ENCODE measurements at places on chromosomes 6 and 20. TPM values are rescaled to one million over a fixed set of nuclear protein-coding genes. Genes with fewer than 3 reads are reported as not detected.
A peak's percentile ranks its signal among the peaks of the same experiment; 100 is the strongest.

- H3K27me3 ChIP-seq: no peaks in the 10 kb centered on the region
Observed at GRCh38 chr20:50746138-50746940, 15.0 kb downstream of the PARD6B start.

GRCh38 chr20:58677079-58677604, 15.5 kb upstream of the NPEPL1 start:
- H3K27me3 ChIP-seq: no peaks in the 10 kb centered on the region
- H3K27ac ChIP-seq: no peak overlapping the region
- H3K4me1 ChIP-seq: no peaks in the 10 kb centered on the region
- no peak for DNase-seq
- H3K4me3 ChIP-seq: no peak overlapping the region

- no peak for DNase-seq
- H3K4me1 ChIP-seq: no peaks in the 10 kb centered on the region
- peak overlapping the region; percentile 56 for H3K27ac ChIP-seq
Observed at GRCh38 chr6:57262901-57263694, 41.0 kb upstream of the RAB23 start.

Gene HMGCLL1
- total RNA-seq: 0.45 TPM

DNA sequence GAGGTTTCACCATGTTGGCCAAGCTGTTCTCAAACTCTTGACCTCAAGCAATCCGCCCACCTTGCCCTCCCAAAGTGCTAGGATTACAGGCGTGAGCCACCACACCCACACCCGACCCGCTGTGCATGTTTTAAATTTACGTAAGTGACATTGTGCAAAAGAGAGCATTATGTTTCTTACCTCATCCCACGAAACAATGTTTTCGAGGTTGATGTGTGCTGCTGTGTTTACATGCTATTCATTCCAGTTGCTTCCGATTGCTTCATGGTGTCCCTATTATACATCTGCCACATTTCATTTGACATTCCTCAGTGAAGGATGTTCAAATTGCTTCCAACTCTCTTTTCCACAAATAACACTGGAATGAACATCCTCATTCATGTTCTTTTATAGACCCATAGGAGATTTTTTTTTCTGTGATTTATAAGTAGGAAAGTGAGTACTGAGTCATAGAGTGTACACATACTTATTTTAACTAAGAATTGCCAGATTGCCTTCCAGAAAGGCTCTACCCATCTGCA, 403.9 kb upstream of the JARID2 start:
- H3K27me3 ChIP-seq: no peaks in the 10 kb centered on the region
- H3K27ac ChIP-seq: no peak overlapping the region
- no peak overlapping the region for H3K4me3 ChIP-seq
- DNase-seq: no peak

DNA sequence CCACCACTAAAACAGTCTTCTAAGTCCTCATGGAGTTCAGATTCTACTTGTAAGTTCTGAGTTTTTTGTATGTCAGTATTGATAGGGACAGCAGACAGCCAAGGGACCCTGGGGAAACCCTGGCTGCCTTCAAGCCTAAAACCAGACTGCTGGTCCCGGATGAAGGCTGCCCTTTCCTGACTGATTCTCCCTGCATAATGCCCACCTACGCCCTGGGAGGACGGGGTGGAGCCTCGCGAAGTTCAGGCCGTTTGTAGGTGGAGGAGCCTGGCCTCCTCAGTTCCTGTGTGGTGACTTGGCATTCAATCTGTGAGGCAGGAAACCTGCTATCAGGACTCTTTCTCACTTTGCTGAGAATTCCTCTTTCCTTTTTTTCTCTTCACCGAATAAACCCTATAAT, 120.3 kb upstream of the LGSN start:
- no peak overlapping the region for H3K27ac ChIP-seq
- H3K27me3 ChIP-seq: no peaks in the 10 kb centered on the region
- peak; percentile 52 for DNase-seq
- H3K4me1 ChIP-seq: peaks cover 4% of the 10 kb centered on the region

GRCh38 chr6:150627585-150628025, 27.9 kb downstream of the PLEKHG1 start:
- H3K4me3 ChIP-seq: no peak overlapping the region
- peaks cover 8% of the 10 kb centered on the region for H3K4me1 ChIP-seq
- H3K27ac ChIP-seq: peak overlapping the region; percentile 54
- H3K36me3 ChIP-seq: no peaks in the 10 kb centered on the region
- no peak for DNase-seq
- no peaks in the 10 kb centered on the region for H3K27me3 ChIP-seq

Gene TUBB
- 213 TPM for total RNA-seq

GRCh38 chr20:33796907-33797544, 14.1 kb upstream of the CHMP4B start:
- H3K4me3 ChIP-seq: no peak overlapping the region
- DNase-seq: no peak

DNA sequence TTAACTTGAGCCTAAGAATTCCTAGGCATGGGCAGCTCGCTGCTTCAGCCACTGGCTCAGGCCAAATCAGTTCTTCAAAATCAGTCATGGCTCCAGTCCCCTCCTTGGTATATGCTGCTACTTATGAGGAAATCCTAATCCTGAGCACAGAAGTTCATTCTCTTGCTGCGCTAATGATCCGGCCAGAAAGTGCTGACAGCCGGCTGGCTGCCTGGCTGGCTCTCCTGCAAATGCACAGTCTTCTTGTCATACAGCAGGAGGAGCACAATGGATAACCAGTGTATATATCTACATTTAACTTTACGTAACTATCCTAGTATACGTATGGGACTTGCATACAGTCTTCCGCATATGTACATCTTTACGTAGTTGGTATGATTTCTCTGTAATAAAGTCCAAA, 500.8 kb downstream of the PRKN start:
- no peak overlapping the region for H3K27ac ChIP-seq
- H3K4me1 ChIP-seq: no peaks in the 10 kb centered on the region
- H3K4me3 ChIP-seq: no peak overlapping the region

- H3K36me3 ChIP-seq: no peaks in the 10 kb centered on the region
- DNase-seq: no peak
- no peak overlapping the region for H3K4me3 ChIP-seq
- H3K27me3 ChIP-seq: no peaks in the 10 kb centered on the region
Observed at GRCh38 chr6:139165324-139165723, 30.4 kb downstream of the HECA start.

DNA sequence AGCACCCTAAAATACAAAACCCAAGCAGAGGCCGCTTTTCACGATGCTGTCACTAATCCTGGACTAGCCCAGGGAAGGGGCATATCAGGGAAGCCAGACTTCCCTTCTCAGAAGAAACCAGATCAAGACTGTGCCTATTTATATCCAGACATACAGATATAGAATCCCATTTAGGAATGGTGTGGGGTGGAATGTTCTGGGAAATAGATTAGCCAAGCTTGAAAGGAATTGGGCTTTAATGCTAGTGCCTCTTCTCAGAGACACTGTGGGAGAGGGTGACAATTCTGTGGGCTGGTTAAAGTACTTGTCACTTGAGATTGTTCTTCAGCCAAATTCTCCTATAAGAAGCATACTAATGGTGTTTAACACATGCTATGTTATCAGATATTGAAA, 45.5 kb downstream of the SNAP25 start:
- no peaks in the 10 kb centered on the region for H3K27me3 ChIP-seq
- DNase-seq: no peak
- no peak overlapping the region for H3K4me3 ChIP-seq
- H3K4me1 ChIP-seq: no peaks in the 10 kb centered on the region

Gene PPP1R3G
- total RNA-seq: 5.5 TPM

GRCh38 chr20:13654463-13655023, 15.8 kb upstream of the TASP1 start:
- H3K27me3 ChIP-seq: no peaks in the 10 kb centered on the region
- H3K36me3 ChIP-seq: no peaks in the 10 kb centered on the region
- H3K27ac ChIP-seq: no peak overlapping the region
- no peaks in the 10 kb centered on the region for H3K4me1 ChIP-seq
- DNase-seq: no peak

- no peak overlapping the region for H3K27ac ChIP-seq
- H3K36me3 ChIP-seq: no peaks in the 10 kb centered on the region
- no peaks in the 10 kb centered on the region for H3K4me1 ChIP-seq
- no peaks in the 10 kb centered on the region for H3K27me3 ChIP-seq
- DNase-seq: peak; percentile 26
- H3K4me3 ChIP-seq: peak overlapping the region; percentile 12
Observed at GRCh38 chr6:22145823-22146677, 150.8 kb downstream of the PRL start.

Gene DNAH8
- total RNA-seq: not detected

- H3K27ac ChIP-seq: no peak overlapping the region
- H3K4me3 ChIP-seq: no peak overlapping the region
- H3K4me1 ChIP-seq: no peaks in the 10 kb centered on the region
- no peak for DNase-seq
- H3K36me3 ChIP-seq: no peaks in the 10 kb centered on the region
- no peaks in the 10 kb centered on the region for H3K27me3 ChIP-seq
Observed at GRCh38 chr6:168496997-168497331, 56.0 kb downstream of the SMOC2 start.

Measured in colonic mucosa (tissue), 4 donors.